ENCODE measurements at places on chromosomes 11 and 22. TPM values are rescaled to one million over a fixed set of nuclear protein-coding genes. Genes with fewer than 3 reads are reported as not detected.

Gene TRIM5
- 34.1 TPM for total RNA-seq

Gene BLID
- 4.5 TPM for total RNA-seq

Gene OR5A1
- not detected for total RNA-seq

Gene GRK3
- 27.3 TPM for total RNA-seq

Gene APOA5
- 0.77 TPM for total RNA-seq

Gene KRTAP5-2
- not detected for total RNA-seq

Gene YAP1
- 120 TPM for total RNA-seq

Gene RFPL3
- total RNA-seq, result not detected

Gene KREMEN1
- total RNA-seq, result 15.7 TPM

Gene SDHD
- 91.6 TPM for total RNA-seq

Gene KDM2A
- total RNA-seq, result 81.8 TPM

Gene NXPE2
- 0.34 TPM for total RNA-seq

Gene AHNAK
- total RNA-seq, result 707 TPM

Gene MRGPRG
- not detected for total RNA-seq

Gene SART1
- total RNA-seq, result 31.4 TPM

Gene LMNTD2
- total RNA-seq, result 9.7 TPM

Gene CD3E
- total RNA-seq, result 4.4 TPM

Gene NRIP3
- 2.2 TPM for total RNA-seq

Gene SCGB2A2
- total RNA-seq, result not detected

Gene BIRC3
- total RNA-seq, result 44.5 TPM

Gene APOL4
- 15.9 TPM for total RNA-seq

Gene IRF7
- total RNA-seq, result 43.5 TPM

Gene RPS25
- 483 TPM for total RNA-seq

Gene CCDC81
- total RNA-seq, result 17.1 TPM
